ENCODE measurements at places on chromosomes 3 and 15.

DNA sequence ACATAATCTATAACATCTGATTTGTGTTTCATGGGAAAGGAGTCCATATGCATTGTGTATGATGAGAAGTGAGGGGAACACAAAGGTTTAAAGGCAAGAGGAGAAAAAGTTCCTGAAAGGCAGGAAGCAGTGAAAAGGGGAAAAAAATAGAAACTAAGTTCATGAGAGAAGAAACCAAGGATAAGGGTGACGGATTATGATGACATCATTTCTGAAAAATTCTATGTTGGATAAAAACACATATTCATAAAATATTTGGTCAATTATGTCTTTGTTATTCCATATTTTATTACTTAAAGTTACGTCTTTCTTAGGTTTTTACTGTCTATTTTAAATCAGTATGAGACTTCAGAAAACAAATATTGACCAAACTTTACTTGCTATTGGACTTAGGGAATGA, 48.6 kb upstream of the CP start:
- no peak for ATAC-seq

- no peak for ATAC-seq
These were observed 261.5 kb upstream of the LRTM1 start for GRCh38 chr3:55189359-55189801.

GRCh38 chr3:172853005-172853404, 102.5 kb downstream of the ECT2 start:
- no peak for ATAC-seq

DNA sequence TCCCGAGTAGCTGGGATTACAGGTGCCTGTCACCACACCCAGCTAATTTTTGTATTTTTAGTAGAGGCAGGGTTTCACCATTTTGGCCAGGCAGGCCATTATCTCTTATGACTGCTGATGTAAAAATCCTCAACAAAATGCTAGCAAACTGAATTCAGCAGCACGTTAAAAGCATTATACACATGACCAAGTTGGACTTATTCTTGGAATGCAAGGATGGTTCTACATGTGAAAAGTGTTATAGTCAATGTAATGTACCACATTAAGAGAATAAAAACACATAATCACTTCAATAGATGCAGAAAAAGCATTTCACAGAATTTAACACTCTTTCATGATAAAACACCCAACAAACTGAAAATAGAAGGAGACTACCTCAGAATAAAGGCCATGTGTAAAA, 20.2 kb downstream of the RNF13 start:
- no peak for ATAC-seq

DNA sequence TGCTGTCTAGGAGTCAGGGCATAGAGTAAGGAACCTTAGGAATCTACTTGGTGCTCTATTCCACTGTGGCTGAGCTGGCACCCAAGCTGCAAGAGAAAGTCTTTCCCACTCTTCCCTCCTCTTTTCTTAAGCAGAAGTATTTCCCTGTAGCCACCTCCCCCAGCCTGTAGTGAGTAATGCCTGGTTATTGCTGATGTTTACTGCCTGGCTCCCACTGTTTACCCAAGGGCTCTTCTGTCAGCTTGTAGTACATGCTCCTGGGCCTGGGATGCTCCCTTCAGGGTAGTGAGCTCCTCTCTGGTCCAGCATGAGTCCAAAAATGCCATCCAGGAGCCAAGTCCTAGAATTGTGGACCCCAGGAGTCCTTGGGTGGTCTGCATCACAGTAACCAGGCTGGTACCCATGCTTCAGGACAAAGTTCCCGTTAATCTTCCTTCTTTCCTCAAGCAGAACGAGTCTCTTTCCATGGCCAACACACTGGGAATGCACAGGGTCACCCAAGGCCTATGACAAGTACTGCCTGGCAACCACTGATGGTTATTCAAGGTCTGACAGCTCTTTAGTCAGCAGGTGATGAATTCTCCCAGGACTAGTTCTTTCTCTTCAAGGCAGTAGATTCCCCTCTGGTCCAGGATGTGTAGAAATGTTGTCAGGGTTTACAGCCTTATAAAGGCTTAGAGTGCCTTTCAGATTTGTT, 17.6 kb downstream of the GALK2 start:
- ATAC-seq, result no peak

GRCh38 chr15:60124460-60125070, 120.5 kb downstream of the FOXB1 start:
- no peak for ATAC-seq

GRCh38 chr3:181040030-181040429, 50.5 kb upstream of the DNAJC19 start:
- ATAC-seq, result no peak

- ATAC-seq, result no peak
These were observed 52.5 kb upstream of the ATP2B2 start for GRCh38 chr3:10557781-10558373.

- no peak for ATAC-seq
These were observed 32.1 kb downstream of the EFHB start for GRCh38 chr3:19901918-19902317.

- peak; percentile 61 for ATAC-seq
These were observed 18.4 kb downstream of the KLF13 start for GRCh38 chr15:31344823-31345605.

DNA sequence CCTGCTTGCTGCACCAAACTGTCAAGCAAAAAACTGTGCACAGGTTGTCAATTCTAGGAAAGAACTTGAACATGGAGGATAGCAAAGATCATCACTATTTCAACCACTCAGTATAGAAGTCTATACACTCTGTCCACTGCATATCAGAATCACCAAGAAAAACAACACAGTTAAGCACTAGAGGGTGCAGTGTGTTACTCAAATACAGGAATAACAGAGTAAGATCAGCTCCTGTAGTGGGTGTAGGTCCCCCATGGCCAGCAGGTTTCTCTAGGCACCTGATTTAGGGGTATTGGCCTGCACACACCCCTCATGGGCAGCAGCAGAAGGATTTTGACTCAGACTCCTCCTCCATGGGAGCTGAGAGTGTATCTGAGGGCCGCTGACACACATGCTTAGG, 464.1 kb downstream of the EPHA6 start:
- ATAC-seq, result no peak

GRCh38 chr15:90660195-90660998, 56.7 kb upstream of the BLM start:
- ATAC-seq, result peak; percentile 90

DNA sequence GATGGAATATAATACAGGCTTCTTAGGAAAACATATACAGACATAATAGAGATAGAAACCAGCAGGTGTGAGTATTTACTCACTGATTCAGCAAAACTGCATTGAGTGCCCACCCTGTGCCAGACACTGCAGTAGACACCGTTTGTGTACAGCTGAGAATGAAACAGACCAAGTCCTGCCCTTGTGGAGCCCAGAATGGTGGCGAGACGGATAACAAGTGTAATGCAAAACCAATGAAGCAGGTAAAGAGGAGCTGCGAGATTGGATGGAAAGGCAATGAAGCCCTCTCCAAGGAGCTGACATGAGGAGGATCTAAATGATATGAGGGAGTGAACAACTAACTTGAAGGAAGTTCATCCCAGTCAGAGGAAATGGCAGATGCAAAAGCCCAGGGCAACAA, 256.4 kb downstream of the MEX3B start:
- ATAC-seq, result no peak

- no peak for ATAC-seq
These were observed 798.4 kb upstream of the GRM7 start for GRCh38 chr3:6062261-6063187.

DNA sequence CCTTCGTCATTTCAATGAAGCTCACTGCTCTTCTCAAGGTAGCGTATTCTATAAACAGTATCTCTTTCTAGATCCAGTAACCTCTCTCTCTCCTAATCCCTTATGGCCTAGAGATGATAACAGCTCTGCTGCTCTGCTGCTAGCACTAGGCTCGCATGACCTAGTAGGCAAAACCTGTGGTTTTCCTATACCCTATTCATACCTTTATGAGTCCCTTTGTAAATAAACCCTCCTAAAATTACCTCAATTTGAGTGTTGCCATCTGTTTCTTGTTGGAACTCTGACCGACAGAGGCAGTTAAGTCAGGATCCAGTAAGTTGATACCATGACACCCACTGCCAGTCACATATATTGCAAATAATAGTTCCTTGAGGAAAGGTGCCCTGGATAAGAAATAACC, 7.3 kb downstream of the CCDC14 start:
- no peak for ATAC-seq

All from gastroesophageal sphincter (tissue), 4 donors.